ENCODE measurements at places on chromosomes 3 and 15.

GRCh38 chr3:128648940-128649663, 1.5 kb downstream of the RPN1 start:
- DNase-seq, result no peak

DNA sequence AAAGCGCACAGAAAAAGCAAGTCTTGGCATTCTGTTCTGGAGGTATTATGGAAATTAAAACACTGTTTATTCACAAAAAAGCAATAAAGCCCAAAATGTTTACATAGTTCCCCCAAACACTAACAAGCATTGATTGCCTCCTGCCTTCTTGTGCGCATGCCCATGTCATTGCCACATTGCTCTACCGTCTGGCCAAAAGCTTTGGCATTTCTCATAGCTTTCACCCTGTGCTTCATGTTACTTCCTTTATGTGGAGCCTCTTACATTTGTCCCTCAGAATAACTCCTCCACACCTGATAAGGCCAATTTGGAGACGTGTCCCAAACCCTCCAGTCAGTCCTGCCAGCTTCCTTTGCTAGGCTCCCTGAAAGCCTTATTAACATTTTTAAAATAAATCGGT, 680.8 kb downstream of the GBE1 start:
- no peak for DNase-seq

DNA sequence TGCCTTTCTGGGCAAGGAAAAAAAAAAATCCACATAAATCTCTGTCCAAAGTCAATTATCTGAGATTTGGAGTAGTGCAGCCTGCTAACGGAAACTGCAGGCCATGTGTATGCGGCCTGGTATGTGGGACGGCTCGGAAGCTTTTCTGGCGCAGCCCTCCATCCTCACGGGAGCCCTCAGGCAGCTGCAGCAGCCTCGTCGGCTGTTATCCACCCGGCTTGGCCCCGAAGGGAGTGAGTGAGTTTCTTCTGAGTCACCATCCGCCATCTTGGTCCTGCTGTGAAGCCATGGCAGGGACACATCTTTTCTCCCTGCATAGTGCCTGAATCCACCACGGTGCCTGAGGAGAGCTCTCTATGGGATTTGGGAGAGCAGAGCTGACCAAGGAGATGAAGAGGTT, 62.8 kb downstream of the POLR2M start:
- peak; percentile 86 for DNase-seq

GRCh38 chr15:65372787-65373067, 5.1 kb downstream of the IGDCC3 start:
- DNase-seq, result no peak

DNA sequence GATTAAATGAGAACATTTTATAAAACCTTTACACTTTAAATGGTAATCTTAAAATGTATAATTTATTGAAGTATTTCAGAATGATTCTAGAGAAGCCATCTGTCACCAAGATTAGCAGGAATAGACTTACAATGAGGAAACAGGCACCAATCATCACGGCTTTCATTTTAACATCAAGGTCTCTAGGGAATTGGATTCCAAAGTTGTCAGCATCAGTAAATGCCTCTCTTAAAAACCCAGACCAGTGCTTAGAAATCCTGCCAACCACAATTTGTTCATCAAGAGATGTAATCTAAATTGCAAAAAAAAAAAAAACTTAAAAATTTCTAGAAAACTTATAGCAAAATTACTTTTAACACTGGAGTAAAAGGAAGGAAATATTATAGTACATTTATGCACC, 20.3 kb downstream of the PLSCR2 start:
- DNase-seq, result no peak

- DNase-seq, result no peak
These were observed 271.9 kb downstream of the MCTP2 start for GRCh38 chr15:94503293-94503692.

GRCh38 chr3:184491011-184491576, 70.5 kb upstream of the EPHB3 start:
- no peak for DNase-seq

GRCh38 chr3:58013099-58013498, 4.9 kb downstream of the FLNB start:
- DNase-seq, result no peak

GRCh38 chr15:55638764-55639163, 50.6 kb upstream of the PYGO1 start:
- DNase-seq, result no peak

DNA sequence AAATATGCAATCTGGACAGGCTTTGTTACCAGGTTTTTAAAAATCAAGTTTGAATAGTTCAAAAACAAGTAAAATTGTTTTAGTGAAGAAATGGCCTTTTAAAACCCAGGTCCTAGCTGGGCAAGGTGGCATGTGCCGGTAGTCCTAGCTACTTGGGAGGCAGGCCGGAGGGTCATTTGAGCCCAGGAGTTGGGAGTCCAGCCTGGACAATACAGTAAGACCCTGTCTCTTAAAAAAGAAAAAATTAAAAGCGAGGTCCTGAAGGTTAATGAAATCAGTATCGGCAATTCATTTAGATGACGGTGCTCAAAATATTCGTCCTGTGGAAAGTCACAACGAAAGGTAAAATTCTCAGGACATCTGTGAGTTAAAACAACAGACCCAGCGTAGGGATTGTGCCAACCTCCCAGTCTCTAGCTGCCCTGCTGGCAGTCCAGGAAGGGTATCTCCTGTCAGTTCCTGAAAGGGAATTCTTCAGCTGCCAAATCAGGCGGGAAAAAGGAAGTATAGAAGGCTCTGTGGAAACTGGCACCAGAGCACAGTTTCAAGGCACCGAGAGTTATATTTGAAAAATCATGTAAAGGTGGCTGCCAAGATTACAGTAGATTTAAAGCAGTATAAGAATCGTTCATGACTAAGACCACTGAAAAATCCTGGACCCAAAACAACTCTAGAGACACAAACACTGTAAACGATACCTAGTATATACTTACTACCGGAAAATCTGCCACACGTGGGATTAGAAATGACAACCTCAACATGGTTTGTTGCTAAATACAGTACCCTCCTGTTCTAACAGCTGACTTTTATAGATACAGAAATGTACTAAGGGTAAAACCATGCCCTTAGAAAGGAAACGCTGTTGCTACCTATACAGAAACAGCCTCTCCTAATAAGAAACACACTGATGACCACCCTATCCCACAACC, 1.2 kb upstream of the ABHD17C start:
- DNase-seq, result peak; percentile 42

DNA sequence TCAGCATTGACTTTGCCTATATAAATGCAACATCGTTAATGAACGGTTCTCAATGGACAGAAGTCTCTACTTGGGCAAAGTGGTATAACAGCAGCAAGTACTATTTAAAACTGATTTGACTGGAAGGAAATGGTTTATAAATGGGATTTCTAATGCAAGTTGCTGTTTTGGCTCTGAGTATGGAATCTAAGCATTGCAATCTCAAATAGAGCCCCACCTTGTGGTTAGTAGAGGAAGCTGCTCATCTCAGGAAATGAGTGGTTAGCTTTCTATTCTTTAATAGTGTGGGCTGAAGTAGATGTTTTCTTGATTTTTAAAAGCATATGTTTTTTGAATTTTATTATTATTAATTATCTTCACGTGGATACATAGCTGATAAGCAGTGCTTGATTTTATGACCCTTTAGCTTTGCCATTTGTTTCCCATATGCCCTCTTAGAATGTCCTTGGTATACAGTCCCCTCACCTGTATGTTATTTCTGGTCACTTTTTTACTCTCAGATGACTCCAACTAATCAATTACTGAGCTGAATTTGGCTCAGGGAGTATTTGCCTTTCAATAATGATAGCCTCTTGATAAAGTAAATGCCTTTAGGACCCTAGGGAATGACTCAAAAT, 67.1 kb downstream of the OXSM start:
- no peak for DNase-seq

DNA sequence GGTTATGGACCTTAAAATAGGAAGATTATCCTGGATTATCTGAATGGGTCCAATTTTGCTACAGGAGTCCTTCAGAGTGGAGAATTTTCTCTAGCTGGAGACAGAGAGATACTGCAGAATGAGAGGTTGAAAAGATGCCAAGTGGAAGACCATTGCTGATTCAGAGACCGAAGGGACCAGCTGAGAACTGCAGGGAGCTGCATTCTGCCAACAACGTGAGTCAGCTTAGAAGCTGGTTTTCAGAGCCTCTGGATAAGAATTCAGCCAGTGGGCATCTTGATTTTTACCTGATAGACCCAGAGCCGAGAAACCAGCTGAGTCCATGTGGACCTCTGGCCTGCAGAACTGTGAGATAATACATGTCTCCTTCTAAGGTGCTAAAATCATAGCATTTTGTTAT, 234.0 kb downstream of the NR2F2 start:
- DNase-seq, result no peak

DNA sequence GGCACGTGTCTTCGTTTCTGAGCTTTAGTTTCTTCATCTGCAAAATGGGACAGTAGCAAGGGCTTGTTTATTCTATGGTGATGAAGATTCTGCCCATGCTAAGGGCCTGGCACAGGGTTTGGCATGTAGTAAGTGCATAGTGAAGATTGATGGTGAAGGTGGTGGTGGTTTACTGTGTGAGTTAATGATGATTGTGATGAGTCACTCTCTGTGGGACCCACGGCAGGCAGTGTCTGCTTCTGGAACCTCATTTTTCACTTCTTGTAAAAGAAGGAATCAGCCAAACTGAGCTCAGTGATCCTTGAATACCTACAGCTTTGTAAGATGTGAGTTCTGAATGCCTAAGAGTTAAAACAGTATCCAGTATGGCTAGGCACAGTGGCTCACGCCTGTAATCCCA, 86.2 kb upstream of the LRTM1 start:
- DNase-seq, result no peak

DNA sequence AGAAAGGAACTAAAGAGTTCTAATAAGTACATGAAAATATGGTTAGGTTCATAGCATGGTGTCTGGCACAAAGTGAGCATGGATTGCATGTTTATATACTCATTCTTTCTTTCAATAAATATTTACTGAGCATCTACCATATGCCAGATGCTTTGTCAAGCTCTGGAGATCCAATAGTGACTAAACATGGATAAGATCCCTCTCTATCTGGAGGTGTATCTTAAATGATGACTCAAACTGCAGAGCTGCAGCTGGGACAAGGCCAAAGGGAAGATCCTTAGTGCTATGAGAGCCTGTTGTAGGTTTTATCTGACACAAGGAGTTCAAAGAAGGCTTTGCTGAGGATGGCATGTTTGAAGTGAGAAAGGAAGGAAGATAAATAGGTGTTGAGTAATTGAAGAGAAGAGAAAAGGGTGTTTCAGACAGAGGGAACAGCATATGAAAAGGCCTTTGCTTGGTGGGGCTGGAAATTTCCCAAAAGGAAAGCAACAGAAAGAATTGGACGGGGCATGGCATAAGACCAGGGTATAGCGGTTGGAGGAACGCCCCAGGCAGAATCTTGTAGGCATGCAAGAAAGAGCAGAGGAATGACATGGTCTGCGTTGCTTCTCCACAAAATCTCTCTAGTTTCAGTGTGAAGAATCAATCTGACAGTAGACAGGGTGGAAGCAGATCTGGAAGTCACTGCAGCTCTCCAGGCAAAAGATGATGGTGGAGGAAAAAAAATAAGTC, 239.9 kb upstream of the LRTM1 start:
- DNase-seq, result no peak

- no peak for DNase-seq
These were observed 153.1 kb downstream of the VPS13C start for GRCh38 chr15:61906961-61907752.

- DNase-seq, result no peak
These were observed 724.4 kb upstream of the ROBO1 start for GRCh38 chr3:80492162-80492561.

- DNase-seq, result no peak
These were observed 129.7 kb downstream of the TJP1 start for GRCh38 chr15:29692527-29692926.

DNA sequence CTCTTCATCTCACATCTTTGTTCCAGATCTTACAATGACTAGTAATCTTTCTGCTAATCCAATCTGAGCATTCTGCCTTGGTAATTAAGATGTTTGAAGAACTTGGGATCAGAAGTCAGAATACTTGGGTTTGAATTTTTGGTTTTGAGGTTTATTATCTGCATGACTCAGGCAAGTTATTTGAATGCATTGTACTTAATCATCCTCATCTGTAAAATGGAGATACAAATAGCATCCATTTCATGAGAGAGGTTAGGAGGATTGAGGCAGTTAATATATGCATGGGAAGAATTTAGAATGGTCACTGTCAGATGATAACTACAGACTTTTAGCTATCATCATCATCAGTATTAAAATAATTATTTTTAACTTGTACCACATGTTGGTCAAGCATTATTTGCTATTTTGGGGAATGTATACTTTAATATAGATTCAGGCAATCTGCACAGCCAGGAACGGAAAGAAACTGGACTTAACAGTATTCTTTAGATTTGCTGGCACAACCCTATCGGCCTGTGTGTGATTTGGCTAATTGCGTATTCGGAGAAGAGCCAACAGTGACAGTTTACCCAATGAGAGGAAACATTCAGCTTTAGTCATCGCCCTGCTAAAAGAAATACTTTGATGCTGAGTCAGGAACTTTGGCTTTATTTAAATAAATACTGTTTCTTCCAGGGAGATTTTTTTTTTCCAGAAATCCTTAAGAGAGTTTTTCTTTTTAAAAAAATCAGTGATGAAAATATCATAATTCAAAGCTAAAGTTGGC, 600.0 kb downstream of the ROBO1 start:
- DNase-seq, result peak; percentile 37

GRCh38 chr15:100686021-100686724, 83.8 kb downstream of the ASB7 start:
- peak; percentile 82 for DNase-seq

- DNase-seq, result no peak
These were observed 583.2 kb downstream of the EPHA3 start for GRCh38 chr3:89690646-89691045.

GRCh38 chr3:64680334-64680733, 7.5 kb downstream of the ADAMTS9 start:
- no peak for DNase-seq

GRCh38 chr3:111418391-111418790, 123.6 kb upstream of the CD96 start:
- no peak for DNase-seq

GRCh38 chr3:72043204-72044133, 258.5 kb upstream of the PROK2 start:
- DNase-seq, result no peak

- DNase-seq, result peak; percentile 25
These were observed 26.9 kb upstream of the MYO1E start for GRCh38 chr15:59399465-59400102.

GRCh38 chr15:64864068-64864467, 22.4 kb downstream of the PLEKHO2 start:
- peak; percentile 83 for DNase-seq

DNA sequence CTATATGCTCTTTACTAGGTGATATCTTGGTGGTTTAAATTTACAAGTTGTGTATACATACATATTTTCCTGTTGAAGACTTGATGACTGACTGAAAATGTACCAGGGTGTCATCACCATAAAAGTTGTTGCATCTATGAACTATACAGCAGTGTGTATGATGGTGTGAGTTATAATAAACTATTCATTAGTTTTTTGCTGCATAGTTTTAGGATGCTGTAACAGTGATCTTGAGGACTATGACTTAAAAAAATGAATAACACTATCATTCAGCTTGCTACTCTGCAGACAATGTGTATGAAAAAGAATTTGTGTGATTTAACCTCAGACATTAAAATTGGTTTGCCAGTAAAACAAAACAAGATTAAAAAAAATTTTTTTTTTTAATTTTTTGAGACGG, 49.0 kb downstream of the UBE2E2 start:
- no peak for DNase-seq

- DNase-seq, result no peak
These were observed 199.1 kb upstream of the SUCLG2 start for GRCh38 chr3:67853520-67853919.
